ENCODE measurements at places on chromosomes 7 and 10.

DNA sequence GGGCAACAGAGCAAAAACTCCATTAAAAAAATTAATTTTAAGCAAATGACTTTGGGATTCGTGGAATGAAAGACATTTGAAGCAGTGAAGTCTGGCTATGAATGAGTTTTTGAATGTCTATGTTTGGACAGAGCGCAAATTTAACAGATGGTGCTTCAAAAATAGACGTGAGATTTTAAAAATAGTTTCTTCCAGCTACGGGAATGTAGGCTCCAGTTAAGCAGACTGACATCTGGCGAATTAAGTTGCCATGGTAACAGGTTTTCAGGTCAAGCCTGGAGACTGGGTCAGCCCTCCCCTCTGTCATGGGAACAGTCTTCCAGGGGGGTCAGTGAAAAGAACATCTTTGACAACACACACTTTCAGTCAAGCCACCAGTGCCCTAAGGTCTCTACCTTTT, 62.0 kb downstream of the MYOF start:
- peak; percentile 63 for DNase-seq

GRCh38 chr10:94524146-94524545, 21.4 kb upstream of the HELLS start:
- no peak for DNase-seq

DNA sequence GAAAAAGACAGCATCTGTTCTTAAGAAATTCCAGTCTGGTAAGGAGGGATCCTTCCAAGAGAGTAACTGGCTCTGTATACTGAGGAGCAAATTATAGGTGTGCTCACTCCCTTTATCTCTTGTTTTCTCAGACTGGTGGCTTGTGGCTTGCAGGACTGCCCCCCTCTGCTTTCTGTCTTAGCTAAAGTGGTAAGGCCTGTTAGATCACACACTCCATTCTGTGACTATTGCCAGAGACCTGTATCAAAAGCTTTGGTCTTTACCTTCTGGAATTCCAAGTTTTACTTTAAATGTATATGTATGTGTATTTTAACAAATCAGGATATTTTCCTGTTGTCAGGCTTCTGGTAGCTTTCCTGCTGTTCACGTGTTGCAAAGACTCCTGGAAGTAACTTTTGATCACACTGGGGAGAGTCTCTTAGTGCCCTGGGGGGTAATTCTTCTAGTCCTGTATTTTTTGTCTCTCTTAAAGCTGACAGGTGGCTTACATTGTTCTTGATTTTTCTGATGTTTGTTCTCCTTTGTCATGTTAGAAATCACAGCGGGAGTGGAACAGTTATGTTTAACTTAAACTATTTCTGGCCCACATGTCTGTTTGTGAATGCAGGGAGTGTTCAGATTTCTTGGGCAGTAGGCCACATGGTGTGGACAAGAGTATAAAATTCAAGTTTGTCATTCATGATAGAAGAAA, 99.0 kb downstream of the PLPP4 start:
- no peak for DNase-seq

GRCh38 chr10:22554461-22555182, 159.8 kb downstream of the PIP4K2A start:
- peak; percentile 95 for DNase-seq

GRCh38 chr10:126597211-126597610, 73.3 kb downstream of the C10orf90 start:
- no peak for DNase-seq

GRCh38 chr10:16799621-16800020, 17.6 kb downstream of the RSU1 start:
- no peak for DNase-seq

- DNase-seq: no peak
Measured at GRCh38 chr7:130401578-130401977, 21.3 kb downstream of the CPA1 start.

GRCh38 chr7:150957133-150958020, 20.7 kb downstream of the KCNH2 start:
- DNase-seq: no peak

GRCh38 chr7:13257661-13258060, 570.2 kb downstream of the ARL4A start:
- DNase-seq: no peak

DNA sequence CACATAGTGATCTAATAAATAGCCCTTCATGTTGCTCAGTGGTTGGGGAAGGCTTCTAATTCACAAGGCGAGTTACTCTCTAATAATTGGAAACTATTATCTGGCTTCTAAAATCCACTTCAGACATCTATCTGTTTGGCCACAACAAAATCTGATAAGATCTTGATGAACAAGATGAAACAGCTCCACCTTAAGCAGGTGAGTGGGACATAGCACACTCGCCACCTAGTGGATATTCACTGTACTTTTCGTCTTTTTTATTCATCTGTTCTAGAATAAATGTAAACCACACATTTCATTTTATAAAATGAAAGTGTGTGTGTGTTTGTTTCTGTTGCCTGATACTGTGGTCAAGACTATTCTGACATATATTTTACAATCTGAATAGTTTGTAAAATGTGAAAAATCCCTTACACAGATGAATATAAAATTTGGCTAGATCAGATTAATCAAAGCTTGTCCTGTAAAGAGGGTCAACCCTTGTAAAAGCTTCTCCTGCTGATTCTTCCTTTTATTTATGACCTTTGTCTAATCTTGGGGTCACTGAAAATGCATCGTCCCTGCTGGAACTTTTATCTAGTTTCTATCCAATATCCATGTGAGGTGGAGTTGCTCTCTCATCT, 26.5 kb upstream of the CNTNAP2 start:
- DNase-seq: no peak

- no peak for DNase-seq
Measured at GRCh38 chr7:135349746-135350145, 116.1 kb downstream of the STRA8 start.

- DNase-seq: no peak
Measured at GRCh38 chr7:124785994-124786393, 20.4 kb upstream of the GPR37 start.

DNA sequence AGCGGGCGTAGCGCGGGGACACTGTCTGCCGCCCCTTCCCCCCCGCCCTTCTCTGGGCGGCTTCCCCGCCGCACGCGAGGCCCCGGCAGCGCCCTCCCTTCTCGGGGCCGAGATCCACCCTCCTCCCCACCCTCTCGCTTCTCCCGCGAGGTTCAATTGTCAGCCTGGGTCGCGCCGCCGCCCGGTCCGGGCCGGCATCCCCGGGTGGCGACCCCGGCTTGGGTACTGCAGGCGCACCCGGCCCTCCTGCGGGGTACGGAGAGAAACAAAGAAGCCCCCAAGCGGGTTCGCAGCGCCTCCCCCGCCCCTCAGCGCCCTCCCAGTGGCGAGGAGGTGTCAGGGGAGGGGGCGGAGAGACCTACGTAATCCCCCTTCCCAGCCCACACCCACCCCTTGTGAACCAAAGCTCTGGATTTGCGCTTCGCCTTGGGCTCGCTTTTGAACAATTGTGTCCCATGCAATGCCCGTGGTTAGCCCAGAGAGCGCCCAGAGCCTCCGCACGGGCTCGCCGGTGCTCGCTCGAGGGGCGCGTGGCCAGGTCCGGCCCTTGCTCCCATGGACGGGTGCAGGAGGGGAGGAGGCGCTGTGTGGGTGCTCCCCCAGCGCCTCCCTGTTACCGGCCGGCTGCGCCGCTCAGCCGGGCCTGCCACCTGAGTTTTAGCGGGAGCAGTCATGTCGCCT, 634 bp downstream of the HECW1 start:
- peak; percentile 66 for DNase-seq

DNA sequence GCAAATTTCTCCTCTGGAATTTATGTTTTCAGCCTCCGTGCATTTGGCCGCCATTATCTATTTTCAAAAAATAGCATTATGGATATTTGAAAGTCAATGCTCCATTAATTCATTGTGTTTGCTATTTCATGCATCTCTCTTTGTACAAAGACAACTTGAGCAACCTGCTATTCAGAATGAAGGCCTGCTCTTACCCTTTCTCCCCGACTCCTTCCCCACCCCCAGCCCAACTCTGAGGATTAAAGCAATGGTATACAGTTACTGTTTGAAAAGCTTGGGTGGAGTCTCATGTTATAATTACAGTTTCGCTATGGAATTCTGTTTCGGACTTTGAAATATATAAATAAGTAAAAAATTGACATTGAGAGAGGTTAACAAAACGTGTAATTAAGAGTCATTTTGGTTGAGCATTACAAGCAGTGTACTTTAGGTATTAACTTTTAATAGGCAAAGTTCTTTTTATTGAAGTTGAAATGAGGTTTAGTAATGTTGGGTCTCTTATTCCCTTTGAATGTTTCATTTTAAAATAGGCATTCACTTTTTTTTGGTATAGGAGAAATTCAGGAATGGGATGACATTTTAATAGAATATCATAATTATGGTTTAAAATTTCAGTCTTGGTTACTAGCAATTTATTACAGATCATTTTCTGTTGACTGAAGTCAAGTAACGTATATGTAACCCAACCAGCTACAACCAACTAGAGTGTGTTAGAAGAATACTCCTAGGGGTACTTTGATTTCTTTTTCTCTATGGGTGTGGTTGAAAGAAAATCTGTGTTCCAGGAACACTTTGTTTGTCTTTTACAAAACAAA, 93.1 kb downstream of the ARID5B start:
- DNase-seq: no peak

GRCh38 chr7:107387128-107387527, 82.7 kb upstream of the GPR22 start:
- peak; percentile 24 for DNase-seq

DNA sequence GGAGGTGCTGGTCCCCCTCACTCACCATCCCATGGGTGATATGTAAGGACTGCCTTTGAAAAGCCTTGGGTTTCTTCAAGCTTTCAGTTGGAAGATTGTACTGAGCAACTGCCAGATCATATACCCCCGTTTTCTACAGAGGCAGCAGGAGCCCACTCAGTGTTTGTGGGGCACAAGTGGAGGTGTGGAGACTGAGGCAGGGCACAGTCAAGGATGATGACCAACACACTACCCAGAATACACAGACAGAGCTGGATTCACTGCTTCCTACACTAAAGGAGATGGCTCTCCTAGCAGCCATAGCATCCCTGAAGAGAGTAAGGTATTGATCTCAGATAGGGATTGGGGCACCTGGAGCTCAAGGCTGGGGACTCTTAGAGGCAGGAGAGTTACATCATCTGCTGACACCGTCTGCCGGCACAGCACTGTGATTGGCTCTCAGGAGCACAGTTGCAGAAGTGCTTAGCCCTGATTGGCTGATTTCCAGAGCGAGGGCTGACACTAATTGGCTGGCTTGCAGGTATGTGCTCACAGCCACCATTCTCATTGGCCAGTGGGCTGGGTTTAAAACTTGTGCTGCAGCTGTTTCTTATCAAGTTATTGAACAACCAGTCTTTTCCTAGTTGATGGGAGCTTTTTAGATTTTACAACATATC, 77.9 kb upstream of the PFKP start:
- DNase-seq: no peak

DNA sequence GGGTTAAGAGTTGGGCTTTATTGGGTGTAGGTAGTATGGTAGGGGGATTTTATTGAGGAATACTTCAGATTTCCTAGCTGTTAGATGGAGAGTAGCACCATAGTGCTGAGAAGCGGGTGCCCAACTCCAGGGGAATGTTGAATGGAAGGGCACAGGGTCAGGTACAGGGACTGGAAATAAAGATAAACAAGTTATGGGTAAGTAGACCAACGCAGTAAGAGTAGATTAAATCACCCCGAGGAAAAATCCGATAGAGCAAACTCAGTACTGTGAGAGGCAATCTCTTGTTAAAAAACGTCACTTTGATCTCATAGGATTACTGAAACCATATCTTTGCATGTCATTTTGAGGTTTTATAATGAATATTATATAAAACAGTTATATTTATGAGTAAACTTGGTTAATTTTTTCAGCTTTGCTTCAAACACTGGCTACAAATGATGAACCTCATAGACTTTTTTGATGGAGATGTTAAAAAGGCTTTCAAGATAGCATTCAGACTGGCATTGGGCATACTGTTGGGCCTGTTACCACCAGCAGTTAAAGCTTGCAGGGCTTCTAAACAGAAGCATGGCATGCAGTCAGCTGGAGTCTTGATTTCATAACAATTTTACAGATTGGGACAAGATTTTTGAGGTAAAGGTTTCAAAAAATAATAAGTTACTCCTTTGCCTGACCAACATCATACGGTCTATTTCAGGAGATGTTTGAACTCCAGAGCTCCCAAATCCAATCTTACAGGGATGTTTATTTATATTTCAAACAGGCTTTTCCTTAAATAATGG, 7.1 kb downstream of the AHR start:
- DNase-seq: no peak

- DNase-seq: no peak
Measured at GRCh38 chr10:34172936-34173533, 642.1 kb downstream of the PARD3 start.

- no peak for DNase-seq
Measured at GRCh38 chr10:96448558-96448957, 65.2 kb downstream of the TLL2 start.

GRCh38 chr7:1651031-1651446, 19.0 kb upstream of the ELFN1 start:
- DNase-seq: peak; percentile 7

DNA sequence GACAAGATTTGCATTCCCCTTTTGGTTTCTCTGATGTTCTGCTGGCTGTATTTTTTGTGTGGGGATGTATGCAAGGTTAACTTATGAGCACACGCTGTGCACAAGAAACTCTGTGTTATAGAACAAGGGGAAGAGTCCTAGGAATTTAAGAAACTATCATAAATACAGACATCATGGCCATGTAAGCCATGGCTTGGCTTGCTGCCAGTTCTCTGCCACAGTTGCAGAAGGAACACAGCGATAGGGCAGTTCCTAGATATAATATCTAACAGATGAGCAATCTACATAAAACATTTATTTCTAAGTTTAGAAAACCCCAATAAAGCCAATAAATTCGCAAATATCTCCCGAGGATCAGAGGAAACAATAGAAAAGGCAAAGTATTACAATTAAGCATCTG, 153.3 kb downstream of the LRRTM3 start:
- no peak for DNase-seq

- DNase-seq: no peak
Measured at GRCh38 chr10:23453465-23453864, 14.6 kb downstream of the OTUD1 start.

- peak; percentile 97 for DNase-seq
Measured at GRCh38 chr10:122879339-122880273, at the start of gene FAM24B. Gene FAM24B (minus strand): TSS chr10:122879581. CDS start chr10:122850515, 29,066 bp downstream.

GRCh38 chr7:153389261-153389660, 629.7 kb downstream of the ACTR3B start:
- no peak for DNase-seq

GRCh38 chr7:24199978-24200377, 84.0 kb upstream of the NPY start:
- DNase-seq: no peak

DNA sequence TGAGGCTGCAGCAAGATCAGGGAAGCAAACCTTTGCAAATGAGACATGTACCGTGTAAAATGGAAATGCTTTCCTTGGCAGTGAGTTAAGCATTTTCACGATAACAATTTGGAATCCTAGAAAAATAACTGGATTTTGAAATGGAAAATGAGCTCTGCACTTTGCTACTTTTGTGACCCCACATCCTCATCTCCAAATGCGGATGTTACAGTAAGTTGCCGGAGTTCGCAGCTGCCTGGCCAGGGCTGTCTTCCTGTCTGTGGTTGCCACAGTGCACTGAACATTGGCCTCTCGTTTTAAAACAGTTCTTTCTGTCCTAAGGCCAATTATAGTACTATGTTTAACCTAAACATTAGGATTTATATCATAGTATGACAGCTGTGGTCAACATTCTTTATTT, 136.2 kb upstream of the FZD8 start:
- DNase-seq: peak; percentile 55

GRCh38 chr10:61588770-61589211, 73.9 kb upstream of the CABCOCO1 start:
- DNase-seq: no peak

GRCh38 chr7:73443548-73444255, 10.1 kb downstream of the FZD9 start:
- DNase-seq: peak; percentile 63

Data from right hindlimb (tissue), 1 donor.